ENCODE measurements at places on chromosomes 3 and 15.

DNA sequence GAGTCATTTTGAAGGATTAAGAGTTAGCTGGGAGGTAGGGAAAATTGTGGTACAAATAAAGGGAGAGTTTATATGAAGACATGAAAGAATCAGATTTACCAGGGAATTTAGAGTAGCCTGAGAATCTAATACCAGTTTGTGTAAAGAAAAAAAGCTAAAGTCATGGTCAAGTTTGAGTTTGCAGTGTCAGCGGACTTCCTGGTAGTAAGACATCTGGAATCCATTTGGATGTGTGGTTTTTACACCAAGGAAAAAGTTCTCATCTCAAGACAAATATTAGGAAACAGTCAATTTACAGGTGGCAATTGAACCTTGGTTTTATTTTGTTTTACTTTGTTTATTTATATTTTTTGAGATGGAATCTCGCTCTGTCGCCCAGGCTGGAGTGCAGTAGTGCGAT, 1.5 kb upstream of the P2RY12 start:
- DNase-seq, result no peak

- no peak for DNase-seq
Measured at GRCh38 chr3:153052096-153052460, 109.9 kb upstream of the RAP2B start.

DNA sequence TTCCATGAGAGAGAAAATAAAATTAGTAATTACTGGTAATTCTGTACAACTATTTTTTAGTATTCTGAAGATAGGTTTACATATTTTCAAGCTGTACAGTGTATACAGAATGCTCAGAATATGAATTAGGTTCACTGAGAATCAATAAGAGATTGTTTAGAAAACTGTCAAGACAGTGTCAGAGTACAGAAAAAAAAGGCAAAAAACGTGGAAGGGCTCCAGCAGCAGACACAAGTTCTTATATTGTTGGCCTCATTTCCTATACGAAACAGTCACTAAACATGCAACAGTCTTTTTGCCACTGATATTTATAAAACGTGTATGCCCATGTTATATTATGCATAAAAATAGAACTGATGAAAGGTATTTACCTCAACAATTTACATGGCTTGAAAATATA, 103.9 kb downstream of the ISL2 start:
- no peak for DNase-seq

GRCh38 chr3:156300929-156301840, 180.8 kb downstream of the KCNAB1 start:
- no peak for DNase-seq

- DNase-seq, result no peak
Measured at GRCh38 chr15:97504031-97504792, 456.3 kb upstream of the ARRDC4 start.

DNA sequence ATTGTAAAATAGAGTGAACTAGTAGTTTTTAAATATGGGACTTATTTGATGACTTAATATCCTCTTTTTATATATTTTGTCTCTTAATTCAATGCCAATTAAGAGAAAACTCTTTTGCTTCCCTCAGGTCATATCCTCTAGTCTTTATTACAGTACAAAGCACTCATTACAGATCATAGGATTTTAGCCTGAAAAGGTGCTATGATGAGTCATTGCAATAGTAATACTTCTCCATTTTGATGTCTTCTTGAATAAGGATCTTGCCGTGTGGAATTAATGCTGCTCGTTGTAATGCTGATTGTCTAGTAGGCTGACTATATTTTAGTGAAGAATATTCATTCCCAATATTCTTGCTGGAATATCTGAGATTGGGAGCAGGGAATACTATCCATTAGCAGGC, 612.2 kb upstream of the GOLIM4 start:
- DNase-seq, result no peak
